Esophagus squamous epithelium (tissue), 5 donors: ENCODE measurements at places on chromosomes 11 and 22.

- DNase-seq: no peak
Observed at GRCh38 chr11:1943576-1943975, 3.6 kb upstream of the MRPL23 start.

- no peak for DNase-seq
Observed at GRCh38 chr11:111461460-111462235, 50.5 kb downstream of the BTG4 start.

GRCh38 chr11:112751772-112752171 is 209.4 kb upstream of the NCAM1 start:
- no peak for DNase-seq

- DNase-seq: no peak
Observed at GRCh38 chr11:112628676-112629075, 332.5 kb upstream of the NCAM1 start.

- DNase-seq: no peak
Observed at GRCh38 chr11:28504555-28505110, 396.4 kb downstream of the METTL15 start.

- DNase-seq: no peak
Observed at GRCh38 chr11:9203691-9204311, 61.3 kb downstream of the DENND5A start.

- no peak for DNase-seq
Observed at GRCh38 chr11:10441652-10442503, 13.2 kb upstream of the AMPD3 start.

- DNase-seq: no peak
Observed at GRCh38 chr11:109374032-109374431, 48.0 kb upstream of the C11orf87 start.

GRCh38 chr11:10858439-10859325 is 829 bp upstream of the ZBED5 start:
- no peak for DNase-seq

DNA sequence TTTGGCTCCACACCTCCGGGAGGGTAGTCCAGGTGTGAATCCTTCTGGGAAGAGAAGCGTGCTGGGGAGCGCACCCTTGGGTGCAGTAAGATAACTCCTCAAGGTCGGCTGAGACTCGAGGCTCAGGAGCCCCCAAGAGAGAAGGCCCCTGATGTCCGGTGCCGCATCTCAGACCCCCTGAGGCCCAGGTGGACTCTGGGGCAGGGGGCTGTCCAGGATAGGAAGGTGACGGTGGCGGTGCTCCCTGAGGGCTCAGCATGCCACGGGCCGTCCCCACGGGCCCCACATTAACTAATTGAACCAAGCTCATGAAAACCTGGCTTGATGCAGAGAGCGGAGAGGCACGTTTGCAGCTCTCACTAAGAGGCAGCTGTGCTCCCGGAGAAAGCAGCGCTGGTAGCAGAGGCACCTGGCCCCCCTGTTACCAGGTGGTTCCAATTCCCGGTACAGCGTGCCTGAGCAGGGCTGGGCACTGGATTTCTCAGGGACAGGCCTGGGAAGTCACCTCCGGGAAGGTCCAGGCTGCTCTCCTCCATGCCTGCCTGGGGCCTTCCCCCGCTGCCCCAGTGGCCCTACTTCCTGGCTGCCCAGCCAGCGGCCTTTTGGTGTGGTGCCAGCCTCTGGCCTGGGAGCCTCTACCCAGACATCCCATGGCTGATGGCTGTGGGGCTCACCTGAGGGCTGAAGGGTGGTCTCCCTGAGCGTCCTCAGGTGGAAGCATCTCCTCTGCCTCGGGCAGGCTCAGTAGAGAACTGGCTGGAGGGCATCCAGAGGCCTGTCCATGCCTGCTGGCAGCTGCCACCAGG is 1.1 kb downstream of the KCNQ1 start:
- DNase-seq: no peak

DNA sequence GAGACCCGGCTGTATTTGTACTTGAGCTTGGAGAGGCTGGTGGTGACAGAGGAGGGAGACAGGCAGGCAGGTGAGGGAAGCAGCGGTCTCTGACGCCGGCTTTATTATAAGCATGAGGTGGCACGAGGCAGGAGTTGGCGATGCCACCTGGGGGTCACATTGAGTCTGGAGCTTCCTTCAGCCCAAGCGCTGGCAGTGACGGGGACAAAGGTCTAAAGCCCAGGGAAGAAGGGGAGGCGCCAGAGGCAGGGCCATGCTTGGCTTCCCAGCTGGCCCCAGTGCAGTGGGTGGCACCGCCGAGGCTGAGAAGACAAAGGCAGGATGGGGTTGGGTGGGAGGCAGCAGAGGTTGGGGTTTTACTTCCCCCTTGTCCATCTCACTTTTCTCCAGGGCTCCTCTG is 4.5 kb downstream of the FXYD2 start:
- DNase-seq: no peak

DNA sequence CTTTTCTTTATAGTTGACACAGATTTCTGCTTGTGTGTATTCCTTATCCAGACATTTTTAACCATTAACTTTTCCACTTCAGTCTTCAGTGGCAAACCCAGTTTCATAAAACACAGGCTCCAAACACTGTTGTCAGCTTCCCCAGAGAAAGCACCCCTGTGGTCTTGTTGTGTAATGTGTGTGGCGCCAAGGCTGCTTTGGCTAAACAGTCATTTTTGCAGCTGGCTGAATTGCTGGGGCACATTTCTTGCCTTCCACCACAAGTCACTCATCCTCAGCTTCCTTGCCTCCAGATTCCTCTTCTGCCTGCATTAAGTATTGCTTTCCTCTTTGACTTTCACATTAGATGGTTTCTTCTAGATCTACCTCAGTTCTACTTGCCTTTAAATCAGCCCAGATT is 40.5 kb downstream of the ARHGAP1 start:
- no peak for DNase-seq

DNA sequence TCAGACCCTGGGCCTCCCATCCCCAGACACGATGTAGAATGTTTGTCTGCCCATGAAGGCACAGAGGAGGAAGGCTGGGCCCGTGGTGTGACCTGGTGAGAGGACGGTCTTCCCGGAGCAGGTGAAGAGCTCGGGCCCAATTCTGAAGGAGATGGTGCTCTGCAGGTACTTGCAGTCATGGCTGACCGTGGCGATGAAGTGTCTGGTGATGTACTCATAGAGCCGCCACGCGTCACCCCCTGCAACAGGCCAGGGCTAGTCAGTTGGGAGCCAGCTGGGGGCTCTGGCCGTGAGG is 10.0 kb upstream of the PPM1F start:
- no peak for DNase-seq

DNA sequence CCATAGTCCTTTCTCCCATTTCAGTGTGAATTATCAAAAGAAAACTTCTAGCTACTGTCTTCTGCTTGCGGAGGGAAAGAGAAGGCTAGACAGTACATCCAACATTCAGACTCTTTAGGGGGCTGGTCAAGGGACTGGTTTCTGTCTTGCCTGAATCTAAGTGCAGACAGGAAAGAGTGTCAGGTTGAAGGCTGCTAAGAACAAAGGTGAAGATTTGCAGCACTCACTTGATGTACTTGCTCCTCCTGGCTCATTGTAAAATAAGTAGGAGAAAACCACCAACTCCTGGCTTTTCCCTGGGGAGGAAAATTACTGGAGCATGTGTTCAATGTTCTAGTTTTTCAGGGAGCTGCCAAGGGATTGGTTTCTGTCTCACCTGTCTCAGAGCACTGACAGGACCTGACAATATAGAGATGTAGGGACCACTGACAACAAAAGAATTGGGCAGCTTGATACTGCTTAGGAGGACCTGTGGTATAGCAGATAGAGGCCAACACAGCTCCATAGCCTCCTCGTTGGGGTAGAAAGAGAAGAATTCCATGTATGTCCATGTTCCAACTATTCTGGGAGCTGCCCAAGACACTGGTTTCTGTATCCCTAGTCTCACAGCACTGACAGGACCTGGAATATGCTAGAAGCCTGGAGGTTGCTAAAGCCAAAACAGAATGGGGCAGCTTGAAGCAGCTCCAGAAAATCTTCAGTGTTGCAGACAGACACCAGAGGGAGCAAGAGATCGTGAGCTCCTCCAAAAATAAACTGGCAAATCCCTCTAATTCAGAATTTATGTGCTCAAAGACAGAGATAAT is 39.7 kb upstream of the MMP12 start:
- DNase-seq: no peak

DNA sequence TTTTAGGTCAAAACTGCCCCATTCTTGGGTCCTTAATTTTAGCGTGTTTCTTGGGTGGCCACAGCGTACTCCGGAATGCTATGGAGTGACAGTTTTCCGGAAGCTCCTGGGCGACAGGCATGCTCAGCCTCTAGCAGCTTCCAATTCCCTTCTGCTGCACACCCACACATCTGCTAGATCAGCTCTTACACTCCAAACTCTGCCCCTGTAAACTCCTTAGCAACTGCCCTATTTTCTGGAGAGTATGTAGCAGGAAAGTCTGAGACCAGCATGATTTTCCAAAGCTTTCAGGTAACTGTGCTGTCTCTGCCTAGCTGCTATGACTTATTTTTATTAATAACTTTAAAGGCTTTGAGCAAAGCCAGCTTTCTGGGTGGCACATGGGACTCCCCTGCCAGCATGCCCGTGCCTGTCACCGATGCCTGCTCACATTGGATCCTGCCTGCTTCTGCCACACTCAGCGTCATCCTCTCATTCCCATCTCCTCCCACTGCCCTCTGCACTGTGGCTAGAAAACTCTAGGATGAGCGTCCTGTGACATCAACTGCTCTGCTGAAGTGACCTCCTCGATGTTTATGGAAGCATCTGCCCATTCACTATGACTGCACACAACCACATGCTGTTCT is 17.3 kb downstream of the TOLLIP start:
- no peak for DNase-seq

DNA sequence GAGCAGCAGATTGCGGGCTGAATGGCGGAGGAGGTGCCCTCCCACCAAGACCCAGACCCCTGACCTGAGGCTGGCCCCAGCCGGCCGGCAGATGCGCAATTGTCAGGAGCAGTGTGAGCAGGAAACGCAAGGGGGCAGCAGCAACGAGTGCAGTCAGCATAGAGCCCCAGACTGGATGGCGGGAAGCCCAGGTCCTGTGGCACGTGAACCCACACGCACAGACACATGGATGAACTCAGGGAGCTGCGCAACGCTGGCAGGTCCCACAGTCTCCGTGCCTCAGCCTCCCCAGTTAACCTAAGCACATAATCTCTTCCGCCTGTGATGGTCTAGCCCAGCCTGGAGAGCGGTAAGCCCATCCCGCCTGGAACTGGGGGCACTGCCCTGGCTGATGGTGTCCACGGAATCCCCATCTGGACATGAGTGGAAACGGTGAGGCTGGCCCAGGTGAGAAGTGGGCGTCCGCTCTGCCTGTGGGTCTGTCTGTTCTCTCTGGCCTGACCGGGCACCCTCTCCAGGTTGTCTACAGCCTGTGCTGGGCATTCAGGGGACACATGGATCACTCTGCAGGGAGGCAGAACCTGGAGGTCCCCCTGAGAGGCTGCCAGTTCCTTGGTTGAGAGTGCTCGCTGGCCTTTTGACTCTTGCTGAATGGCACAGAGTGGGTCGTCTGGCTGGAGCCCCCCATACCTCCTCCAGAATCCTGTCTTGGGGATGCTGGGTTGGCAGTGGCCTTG is 626 bp upstream of the TBX10 start:
- no peak for DNase-seq

- no peak for DNase-seq
Observed at GRCh38 chr11:132455044-132455443, 1077.3 kb downstream of the OPCML start.

- no peak for DNase-seq
Observed at GRCh38 chr22:46965555-46966494, 203.4 kb downstream of the TBC1D22A start.

- DNase-seq: no peak
Observed at GRCh38 chr11:74299015-74299414, 12.4 kb downstream of the P4HA3 start.

- no peak for DNase-seq
Observed at GRCh38 chr11:60528934-60529333, 13.7 kb downstream of the MS4A13 start.

GRCh38 chr22:41539146-41540005 is 4.9 kb downstream of the POLR3H start:
- DNase-seq: no peak

DNA sequence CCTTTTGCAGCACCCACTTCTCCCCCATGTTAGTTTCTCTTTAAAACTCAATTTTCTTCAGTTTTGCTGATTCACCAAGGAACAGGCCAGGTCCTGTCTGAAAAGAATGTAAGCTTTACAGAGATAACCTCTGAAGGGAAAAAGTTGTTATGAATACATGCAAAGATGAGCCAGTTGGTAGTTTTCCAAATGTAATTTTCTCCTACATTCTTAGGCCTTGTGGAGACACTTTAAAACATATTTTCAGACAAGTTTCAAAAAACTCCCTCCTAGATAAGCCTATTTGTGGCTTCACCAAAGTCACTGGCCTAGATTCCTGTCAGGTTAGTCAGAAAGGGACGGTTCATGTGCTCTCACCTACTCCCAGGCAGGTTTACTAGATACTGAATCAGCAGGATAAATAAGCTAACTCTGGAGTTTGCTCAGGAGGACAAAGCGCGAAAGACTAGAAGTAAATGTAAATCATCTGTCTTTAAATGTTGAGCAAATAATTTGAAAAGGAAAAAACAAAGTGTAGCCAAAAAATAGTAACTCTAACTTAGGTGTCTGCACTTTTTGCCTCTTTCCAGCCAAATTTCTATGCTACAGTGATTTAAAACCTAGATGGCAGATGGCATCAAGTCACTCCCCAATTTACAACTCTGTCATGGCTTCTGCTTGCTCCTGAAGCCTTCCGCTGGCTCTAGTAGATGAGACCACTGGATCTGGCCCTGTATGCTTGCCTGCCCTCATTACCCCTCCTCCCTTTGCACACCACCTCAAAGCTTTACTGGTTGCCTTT is 4.9 kb upstream of the ATP6V1E1 start:
- DNase-seq: no peak

DNA sequence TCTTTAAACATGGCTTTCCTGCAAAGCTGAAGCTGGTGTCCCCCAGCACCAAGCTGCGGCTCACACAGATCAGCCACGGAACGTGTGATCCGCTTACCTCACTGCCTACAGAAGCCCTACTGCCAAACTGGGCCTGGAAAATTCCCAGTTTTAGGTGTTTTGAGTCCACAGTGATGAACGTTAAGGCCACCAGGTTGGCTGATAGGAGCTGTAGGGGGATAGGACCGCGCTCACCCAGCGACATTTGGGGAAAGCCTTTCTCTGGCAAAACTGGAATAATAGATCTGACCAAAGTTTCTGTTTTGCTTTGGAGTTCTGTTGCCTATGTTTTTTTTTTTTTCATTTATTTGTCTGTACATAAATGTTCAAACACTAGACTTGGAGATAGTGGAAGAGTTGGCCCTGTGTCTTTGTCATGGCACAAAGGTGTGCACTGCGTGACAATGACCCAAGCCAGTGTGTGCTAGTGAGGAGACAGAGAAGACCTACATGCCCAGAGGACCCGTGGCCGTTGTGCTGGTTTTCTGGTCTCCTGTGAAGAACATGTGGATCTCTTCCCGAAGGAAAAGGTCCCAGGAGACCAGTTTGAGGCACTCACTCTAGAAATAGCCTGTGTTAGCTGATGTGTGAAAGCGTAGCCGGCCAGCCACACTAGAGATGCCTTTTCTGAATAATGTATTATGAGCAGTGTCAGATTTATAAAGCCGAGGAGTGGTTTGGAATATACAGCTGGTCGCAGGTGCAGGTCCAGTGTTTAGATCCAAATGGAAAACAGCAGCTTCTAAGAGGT is 15.0 kb downstream of the ASPHD2 start:
- no peak for DNase-seq

- no peak for DNase-seq
Observed at GRCh38 chr11:95014184-95014821, 10.8 kb upstream of the KDM4E start.

GRCh38 chr11:16763746-16764145 is 25.3 kb downstream of the C11orf58 start:
- DNase-seq: no peak

GRCh38 chr11:44775366-44775984 is 48.7 kb downstream of the TSPAN18 start:
- no peak for DNase-seq
